ENCODE measurements at places on chromosomes 7 and 10.

DNA sequence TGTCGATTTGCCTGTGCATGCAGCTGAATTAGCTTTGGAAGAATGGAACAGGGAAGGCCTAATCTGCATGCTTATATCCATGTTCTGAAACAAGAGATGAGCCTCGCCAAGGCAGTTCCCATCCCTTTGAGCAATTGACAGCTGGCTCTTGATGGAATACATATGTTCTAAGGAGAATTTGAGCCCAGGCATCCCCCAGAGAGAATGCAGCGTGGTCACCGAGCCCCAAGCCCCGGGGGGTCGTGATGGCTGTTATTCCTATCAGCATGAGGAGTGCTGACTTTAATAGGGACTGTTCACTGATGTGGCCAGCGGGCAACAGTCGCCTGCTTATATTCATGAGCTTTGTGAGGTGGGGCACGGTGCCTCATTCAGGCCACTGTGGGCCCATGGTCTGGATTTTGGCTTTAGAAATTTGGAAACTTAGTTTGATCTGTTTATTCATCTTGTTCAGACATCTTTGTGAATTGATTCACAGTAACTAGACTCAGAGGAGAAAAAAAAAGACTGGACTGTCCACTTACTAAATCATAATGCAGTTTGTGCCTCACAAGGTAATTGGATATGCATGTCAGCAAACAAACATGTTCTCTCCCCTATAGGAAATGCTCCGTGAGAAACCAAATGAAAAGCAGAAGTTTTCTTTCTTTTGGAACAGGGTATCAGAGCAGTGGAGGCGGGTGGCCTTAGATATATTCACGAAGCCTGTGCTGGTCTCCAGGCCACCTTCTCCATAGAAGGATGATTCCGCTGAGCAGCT is 204.9 kb downstream of the CCDC3 start:
- DNase-seq: no peak

GRCh38 chr10:63681993-63682697 is 160.9 kb downstream of the REEP3 start:
- no peak for DNase-seq

DNA sequence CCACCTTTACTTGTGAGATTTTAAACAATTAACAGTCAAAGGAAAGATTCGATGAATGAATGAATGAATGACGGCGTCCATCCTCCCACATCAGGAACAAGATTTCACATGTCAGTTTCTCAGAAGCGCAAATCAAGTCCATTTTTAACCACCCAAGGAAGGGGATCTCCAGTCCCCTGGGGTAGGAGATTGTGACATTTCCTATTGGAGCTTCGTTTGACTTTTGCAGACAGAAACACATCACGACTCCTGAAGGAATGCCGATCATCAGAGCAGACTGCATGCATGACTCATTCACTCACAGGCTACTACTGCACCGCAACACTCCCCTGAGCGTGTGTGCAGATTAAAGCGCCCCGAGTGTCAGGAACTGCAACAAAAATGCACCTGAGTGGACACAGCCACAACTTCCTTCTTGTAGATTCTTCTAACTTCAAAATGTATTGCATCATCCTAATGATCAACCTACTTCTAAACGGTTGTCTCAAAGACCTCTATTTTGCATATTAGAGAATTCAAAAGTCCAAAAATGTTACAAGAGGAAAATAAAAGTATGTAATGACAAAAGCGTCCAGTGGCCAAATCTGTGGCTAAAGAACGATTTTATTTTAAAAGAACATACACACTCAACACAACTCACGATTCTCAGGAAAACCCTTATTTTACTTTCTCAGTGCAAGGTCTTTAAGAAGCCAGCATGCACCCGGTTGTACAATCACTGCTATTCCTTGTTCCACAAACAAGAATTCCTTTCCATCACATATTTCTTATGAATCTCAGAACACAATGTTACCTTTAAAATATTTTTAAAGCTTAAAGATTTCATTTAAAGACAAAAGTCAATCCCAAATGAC is 172.6 kb downstream of the FAM107B start:
- DNase-seq: peak; percentile 74

GRCh38 chr10:92729886-92730285 is 40.1 kb downstream of the HHEX start:
- DNase-seq: no peak
